ENCODE measurements at places on chromosomes 2 and 18.

- DNase-seq, result no peak
Observed at GRCh38 chr2:24076849-24077534, 866 bp upstream of the SF3B6 start.

DNA sequence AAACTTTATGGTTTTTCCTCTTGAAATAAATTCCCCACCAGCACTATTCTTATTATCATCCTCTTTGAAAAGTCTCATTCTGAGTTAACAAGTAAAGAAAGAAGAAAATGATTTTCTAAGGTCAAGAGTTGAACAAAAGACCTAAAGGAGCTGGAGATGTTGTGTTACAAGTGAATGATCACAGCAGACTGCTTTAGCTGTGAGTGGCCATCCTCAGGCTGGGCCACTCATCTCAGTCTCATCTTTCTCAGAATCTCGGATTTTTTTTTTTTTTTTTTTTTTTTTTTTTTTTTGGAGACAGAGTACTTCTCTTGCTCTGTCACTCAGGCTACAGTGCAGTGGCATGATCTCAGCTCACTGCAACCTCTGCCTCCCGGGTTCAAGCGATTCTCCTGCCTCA is 133.3 kb downstream of the CDH2 start:
- DNase-seq, result no peak

GRCh38 chr2:50347358-50348044 is 684.4 kb downstream of the NRXN1 start:
- peak; percentile 28 for DNase-seq

GRCh38 chr2:165499131-165499530 is 29.6 kb downstream of the CSRNP3 start:
- DNase-seq, result no peak

DNA sequence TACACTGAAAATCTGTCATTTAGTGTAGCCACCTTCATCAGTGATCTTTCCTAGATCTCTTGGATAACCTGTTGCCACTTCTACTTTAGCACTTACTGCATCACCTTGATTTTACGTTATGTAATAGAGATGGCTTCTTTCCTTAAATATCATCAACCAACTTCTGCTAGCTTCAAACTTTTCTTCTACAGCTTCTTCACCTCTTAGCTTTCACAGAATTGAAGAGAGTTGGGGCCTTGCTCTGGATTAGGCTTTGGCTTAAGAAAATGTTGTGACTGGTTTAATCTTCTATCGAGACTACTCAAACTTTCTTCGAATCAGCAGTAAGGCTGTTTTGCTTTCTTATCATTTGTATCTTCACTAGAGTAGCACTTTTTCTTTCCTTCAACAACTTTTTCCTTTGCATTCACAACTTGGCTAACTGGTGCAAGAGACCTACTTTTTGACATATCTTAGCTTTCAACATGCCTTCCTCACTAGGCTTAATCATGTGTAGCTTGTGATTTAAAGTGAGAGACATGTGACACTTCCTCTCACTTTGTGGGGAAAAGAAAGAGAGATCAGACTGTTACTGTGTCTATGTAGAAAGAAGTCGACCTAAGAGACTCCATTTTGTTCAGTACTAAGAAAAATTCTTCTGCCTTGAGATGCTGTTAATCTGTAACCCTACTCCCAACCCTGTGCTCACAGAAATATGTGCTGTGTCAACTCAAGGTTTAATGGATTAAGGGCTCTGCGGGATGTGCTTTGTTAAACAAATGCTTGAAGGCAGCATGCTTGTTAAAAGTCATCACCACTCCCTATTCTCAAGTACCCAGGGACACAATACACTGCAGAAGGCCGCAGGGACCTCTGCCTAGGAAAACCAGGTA is 99.6 kb downstream of the ATL2 start:
- DNase-seq, result no peak

- DNase-seq, result no peak
Observed at GRCh38 chr2:241154915-241155314, 4.6 kb downstream of the PPP1R7 start.

GRCh38 chr2:40380041-40380440 is 71.8 kb downstream of the SLC8A1 start:
- DNase-seq, result no peak

DNA sequence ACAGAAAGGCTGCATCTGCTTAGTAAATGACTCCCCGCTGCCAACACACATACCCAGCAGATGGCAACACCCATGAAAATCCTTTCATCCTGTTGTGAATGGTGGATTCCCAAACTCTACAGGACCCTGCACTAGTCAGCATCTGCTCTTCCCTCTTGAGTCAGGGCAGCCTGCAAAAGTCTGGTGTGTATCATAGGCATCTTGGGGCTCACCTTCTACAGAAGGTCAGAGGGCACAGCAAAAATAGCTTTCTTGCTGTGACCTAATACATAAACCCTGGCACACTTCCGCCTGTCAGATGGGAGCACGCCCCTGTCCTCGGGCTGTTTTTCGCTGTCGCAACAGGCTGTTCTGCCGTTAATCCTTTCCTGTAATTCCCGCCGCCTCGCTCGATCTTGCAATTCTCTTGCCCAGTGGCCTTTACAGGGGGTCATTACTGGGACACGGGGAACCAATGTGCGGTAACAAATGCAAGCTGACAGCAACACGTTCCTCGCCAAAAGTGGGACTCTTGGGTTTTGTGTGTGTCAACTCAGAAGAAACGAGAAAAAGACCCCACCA is 19.9 kb upstream of the SCYGR1 start:
- DNase-seq, result no peak

All from NCI-H1105 (cell line).